ENCODE measurements at places on chromosomes 1 and 21. TPM values are rescaled to one million over a fixed set of nuclear protein-coding genes. Genes with fewer than 3 reads are reported as not detected.

GRCh38 chr1:150281758-150282557 lies at the start of gene CIART:
Gene CIART (plus strand): TSS chr1:150282554. CDS start chr1:150283268, 714 bp downstream.
- DNase-seq: peak; percentile 92

DNA sequence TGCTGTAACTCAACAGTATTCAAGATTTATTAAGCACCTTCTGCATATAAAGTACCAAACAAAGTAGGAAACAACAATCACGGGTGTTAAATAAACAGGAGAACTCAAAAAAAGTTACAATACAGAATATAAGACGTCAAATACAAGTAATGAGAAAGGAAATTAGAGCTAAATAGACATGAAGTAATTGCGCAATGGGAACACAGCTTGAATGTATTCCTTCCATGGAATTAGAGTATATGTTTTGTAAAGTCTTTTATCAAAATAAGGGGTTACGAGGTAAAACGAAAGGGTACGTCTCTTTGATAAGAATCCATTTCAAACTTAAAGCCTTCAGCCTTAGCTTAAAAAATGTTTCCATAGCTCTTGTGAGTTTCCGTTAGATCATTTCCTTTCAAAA lies 109.1 kb downstream of the SPATA6 start:
- no peak for DNase-seq

The IFI44 gene
- 49.8 TPM for total RNA-seq

The PCSK9 gene
- total RNA-seq: 2.9 TPM

The TNNI3K gene
- total RNA-seq: 5.1 TPM

Data from urinary bladder (tissue), 4 donors.